Neural crest cell (in vitro differentiated cells): ENCODE measurements at places on chromosomes 1 and 21. TPM values are rescaled to one million over a fixed set of nuclear protein-coding genes. Genes with fewer than 3 reads are reported as not detected.

GRCh38 chr21:39873687-39874086 lies 6.4 kb downstream of the PCP4 start:
- DNase-seq, result no peak

GRCh38 chr1:57843760-57844159 lies 419.9 kb upstream of the DAB1 start:
- no peak for DNase-seq

Gene PTGFR
- total RNA-seq, result 0.07 and 0.32 TPM in 2 replicates

Gene SETSIP
- total RNA-seq, result not detected in 2 replicates

DNA sequence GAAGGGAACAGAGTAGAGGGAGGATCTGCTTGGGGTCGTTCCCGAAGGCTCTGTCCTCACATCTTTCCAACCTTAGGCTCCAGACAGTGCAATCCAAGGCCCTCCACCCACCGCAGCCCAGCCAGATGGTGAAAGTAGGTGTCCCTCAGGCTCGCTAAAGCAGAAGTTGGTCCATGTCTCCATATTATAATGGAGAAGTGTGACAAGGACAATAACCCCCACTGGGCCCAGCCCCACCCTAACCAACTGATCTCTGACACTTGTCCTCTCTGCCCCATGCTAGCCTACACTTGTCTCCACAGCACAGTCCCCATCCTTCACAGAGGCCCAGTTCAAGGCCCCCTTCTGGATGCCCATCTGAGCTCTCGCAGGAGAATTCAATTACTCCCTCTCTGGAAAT lies 48.7 kb downstream of the DMAP1 start:
- no peak for DNase-seq

Gene TDRD10
- total RNA-seq, result not detected in 2 replicates

- DNase-seq, result no peak
Measured at GRCh38 chr1:155410931-155411330, 90.2 kb downstream of the RUSC1 start.

DNA sequence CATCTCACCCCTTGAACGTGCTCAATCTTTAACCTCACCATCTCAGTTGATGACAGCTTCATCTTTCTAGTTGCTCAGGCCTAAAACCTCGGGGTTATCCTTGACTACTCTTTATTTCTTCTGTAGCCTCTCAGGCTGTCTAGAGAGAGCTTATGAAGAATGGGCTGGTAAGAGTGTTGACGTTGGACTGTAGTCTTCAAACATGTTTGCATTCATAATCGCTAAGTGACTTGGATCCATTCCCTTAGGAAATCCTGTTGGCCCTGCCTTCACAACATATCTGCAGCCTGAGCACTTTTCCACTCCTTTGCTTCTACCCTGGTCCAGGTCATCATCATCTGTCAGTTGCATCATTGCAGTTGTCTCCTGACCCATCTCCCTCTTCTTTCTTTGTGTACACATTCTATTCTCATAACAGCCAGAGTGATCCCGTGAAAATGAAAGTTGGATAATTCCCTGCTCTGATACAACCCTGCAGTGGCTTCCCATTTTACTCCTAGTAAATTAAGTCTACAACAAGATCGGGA lies 10.5 kb downstream of the UCK2 start:
- no peak for DNase-seq

- no peak for DNase-seq
Measured at GRCh38 chr1:156371553-156372264, 2.7 kb downstream of the RHBG start.

GRCh38 chr1:2988256-2988655 lies 33.0 kb upstream of the ACTRT2 start:
- no peak for DNase-seq
